CD8-positive, alpha-beta memory T cell (primary cell): ENCODE measurements at places on chromosomes 11 and 22. TPM values are rescaled to one million over a fixed set of nuclear protein-coding genes. Genes with fewer than 3 reads are reported as not detected.

DNA sequence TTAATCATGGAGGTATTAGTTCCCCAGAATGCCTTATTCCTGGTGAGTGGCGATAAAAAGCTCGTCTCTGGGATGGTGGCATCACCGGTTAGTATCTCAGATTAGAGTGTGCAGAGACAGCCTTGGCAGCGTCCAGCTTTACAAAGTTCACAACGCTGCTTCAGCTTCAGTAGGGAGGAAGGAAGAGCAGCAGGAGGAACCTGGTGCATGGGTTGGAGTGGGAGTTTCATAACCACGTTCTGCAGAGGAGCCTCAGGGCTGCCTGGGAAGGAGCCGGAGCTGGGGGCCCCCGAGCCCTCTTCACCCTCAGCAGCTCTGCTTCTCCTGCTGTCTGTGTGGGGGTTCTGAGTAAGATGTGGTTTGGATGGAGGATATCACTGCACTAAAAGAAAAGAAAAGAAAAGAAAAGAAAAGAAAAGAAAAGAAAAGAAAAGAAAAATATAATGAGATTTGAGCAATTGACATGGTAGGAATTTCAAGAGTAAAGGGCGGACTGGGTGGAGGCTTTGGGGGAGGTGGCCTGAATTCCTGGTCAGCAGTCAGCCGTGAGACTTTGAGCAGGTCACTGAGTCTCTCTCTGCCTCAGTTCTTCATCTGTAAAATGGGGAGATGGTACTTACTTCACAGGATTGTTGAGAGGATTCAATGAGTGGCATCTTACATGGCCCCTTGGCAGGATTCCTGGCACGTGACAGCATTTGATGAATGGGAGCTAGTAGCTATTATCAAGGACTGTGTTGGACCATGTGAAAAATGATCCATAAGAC is 6.5 kb downstream of the ASPHD2 start:
- DNase-seq: no peak

- no peak for DNase-seq
Observed at GRCh38 chr11:1228101-1228821, 5.4 kb downstream of the MUC5B start.

DNA sequence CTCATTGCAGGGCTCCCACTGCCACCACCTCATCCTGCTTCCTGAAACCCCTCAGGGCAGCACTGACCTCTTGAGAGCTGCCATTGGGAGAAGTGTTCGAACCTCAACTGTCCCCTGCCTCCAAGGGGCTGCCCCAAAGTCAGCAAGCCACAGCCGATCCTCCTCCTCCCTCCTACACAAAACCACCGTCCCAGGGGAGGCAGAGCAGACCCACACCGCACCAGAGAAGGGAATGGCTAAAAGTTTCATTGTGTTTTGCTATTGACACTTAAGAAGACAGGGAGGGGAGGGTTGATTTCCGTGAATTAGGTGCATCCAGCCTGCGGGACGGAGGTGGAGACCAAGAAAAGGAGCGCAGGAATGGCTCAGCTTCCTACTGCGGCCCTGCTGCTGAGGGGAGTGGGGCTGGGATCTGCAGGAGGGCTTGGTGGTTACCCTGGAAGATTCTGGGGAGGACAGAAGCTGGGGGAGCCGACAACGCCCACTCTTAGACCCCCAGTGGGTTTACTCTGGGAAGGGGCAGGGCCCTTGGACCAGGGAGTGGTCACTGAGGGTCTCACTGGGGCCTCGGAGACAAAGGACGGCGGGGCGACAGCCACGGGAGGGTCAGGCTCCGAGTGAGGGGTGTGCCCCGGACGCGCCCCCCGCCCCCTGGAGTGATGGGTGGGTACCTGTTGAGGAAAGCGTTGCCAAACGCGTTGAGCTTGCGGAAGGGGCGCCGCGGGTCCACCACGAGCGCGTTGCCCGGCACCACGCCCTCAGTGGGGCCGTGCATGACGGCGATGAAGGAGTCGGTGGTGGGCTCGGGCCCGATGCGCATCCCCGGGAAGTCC is 815 bp downstream of the EHD1 start:
- no peak for DNase-seq

- no peak for DNase-seq
Observed at GRCh38 chr11:59292611-59293010, 66.1 kb upstream of the OR5AN1 start.

DNA sequence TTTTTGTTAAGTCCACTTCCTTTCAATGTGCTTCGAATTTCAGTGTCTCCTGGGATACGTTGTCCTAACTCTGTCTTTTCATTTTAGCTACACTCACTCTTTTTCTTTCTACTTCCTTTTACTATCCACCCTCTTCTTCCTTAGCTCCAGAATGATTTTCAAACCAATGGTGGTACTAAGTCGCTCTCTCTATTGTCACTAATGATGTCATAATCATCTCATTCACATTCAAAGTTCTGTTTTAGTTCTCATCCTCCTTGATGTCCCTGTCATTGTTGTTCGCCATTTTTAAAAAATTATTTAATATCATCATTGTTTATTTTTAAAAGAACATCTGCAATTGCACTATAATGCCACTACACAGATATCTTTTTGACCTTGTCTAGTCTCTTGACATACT is 47.3 kb downstream of the NNMT start:
- no peak for DNase-seq

DNA sequence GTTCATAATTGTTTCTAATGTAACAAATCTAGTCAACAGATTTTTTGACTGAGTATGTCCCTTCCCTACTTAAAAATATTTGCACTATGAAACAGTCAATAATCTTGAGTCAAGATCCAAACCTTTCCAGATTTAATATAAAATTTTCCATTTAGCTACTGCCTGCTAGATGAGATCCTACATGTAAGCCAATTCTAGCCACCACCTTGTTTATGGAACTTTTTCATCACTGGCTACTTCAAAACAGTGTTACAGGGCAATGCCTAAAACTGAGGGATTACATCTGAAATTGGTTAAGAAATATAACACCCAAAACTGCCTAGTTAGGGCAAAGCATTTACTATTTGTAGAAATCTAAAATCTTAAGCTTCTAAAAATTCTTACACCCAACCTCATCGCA is 10.5 kb upstream of the FUT4 start:
- no peak for DNase-seq

OR8G1 gene
- not detected for total RNA-seq

KCNJ1 gene
- total RNA-seq: not detected

MUC5B gene
- not detected for total RNA-seq

MYO7A gene
- total RNA-seq: 0.31 TPM
